ENCODE measurements at places on chromosomes 11 and 22.

- DNase-seq, result peak; percentile 18
These were observed 689 bp downstream of the RAB39A start for GRCh38 chr11:107928767-107929507.

GRCh38 chr22:37188901-37189466 lies 937 bp upstream of the C1QTNF6 start:
- DNase-seq, result peak; percentile 52

- DNase-seq, result peak; percentile 84
These were observed 194.9 kb downstream of the SWAP70 start for GRCh38 chr11:9858822-9859221.

DNA sequence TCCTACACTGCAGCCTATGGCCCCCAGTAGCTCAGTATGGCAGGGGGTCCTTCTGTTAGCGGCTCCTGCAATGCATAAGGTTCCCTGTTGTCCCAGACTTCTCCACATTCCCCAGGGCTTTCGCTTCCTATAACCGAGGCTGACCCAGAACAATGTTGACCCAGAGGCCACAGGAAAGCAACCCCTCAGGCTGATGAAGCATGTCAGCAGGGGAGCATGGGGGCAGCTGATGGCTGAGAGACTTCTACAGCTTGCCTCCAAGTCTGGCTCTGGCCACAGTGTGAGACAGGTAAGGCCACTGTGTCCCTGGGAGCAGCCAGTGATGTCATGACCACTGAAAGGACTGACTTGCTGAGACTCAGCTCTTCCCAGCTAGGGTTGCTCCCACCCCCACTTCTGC lies 12.5 kb upstream of the PPFIBP2 start:
- DNase-seq, result no peak

- DNase-seq, result peak; percentile 46
These were observed 417.0 kb upstream of the DDI1 start for GRCh38 chr11:103619480-103619879.

DNA sequence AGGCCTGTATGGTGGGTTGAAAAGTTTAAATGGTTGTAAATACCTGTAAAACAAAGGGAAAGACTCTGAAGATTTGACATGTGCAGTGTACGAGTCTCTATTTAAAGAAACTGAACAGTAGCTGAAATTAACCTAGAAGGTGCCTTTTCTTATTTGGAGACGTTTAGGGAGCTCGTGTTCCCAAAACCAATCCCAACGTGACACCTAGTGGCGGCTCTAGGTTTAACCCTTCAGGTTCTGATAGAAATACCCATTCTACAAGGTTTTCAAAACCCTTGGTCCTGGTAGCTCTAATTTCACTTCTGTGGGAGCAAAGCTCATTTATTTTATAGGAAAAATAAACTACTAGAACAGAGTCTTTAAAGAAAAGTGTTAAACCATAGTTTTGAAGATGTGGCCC lies 258.3 kb downstream of the LRRC4C start:
- DNase-seq, result peak; percentile 25

DNA sequence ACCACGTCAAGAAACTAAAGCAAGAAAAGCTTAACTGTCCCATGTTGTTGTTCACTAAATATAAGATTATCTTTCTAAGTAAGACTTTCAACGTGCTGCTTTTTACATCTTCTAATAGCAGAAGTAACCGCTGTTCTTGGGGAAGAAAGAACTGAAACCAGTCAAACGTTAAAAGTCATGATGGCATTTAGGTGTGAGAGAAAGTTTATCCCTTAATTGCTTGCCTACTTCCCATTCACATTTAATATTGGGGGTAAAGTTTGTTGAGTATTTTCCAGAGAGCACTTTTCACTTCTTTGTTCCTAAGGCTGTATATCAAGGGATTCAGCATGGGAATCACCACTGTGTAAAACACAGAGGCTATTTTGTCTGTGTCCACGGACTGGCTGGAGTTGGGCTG lies 970 bp downstream of the OR5B21 start:
- no peak for DNase-seq

- no peak for DNase-seq
These were observed 446.3 kb downstream of the SOX6 start for GRCh38 chr11:15909937-15910598.
